Stimulated activated CD8-positive, alpha-beta memory T cell treated with anti-CD3 and anti-CD28 coated beads, Interleukin-2, amount 100 ng/mL, for 1 hour (primary cell): ENCODE measurements at places on chromosomes 1 and 21.

DNA sequence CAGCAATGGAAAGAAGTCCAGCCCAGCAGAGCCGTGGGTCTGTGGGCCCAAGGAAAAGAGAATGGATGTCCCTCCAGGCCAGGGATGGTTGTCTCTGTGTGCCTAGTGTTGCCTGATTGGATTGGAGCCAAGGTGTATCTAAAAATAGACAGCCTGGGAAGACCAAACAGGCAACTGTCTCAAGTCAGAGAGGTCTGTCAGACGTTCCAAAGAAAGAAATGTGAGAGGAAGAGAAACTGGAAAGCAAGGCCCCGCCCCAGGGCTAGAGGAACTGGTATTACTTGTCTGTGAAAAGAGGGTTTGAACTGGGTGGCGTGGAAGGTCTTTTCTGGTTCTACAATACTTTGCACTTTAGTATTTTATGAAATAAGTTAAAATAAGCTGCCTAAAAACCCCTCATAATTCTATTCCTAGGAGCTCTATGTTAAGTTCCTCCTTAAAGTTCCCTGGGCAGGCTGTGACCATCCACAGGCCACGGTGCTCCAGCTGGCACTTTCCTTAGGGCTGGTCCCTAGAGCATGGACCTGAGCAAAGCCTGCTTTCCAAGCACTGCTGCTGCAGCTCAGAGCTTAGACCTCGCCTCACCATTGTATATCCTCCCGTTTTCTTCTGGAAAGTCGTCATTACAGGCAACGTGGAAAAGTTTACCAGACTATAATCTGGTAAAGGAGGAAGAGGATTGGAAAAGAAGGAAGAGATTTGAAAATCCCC is 151.6 kb downstream of the DISC1 start:
- no peak for DNase-seq

GRCh38 chr21:39136711-39137110 is 46.5 kb downstream of the PSMG1 start:
- DNase-seq: no peak

DNA sequence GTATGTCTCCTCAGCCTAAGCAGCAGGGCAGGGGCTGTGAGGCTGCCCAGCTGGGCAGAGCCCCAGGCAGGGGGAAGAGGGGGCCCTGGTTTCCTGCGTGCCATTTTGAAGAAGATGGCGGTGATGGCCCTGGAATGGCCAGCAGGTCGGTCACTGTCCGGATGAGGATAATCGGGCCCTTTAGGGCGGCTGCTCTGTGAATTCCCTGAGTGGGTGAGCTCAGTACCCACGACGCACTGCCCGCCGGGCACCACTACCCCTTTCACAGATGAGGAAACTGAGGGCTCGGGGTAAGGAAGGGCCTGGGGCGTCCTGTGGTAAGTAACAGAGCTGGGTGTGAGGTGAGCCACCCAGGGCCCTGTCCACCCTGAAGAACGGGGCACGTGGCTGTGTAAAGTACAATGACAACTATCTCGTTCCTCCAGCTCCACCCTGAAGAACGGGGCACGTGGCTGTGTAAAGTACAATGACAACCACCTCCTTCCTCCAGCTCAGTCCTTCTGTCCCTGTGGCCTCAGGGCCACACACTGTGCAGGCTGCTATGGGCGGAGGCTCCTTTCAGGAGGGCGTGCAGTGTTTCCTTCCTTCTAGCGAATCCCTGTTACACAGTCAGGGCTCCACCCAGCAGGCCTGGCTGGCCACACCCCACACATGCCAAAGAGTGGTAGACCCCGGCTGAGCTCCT is 23.2 kb downstream of the ITGB2 start:
- DNase-seq: no peak

DNA sequence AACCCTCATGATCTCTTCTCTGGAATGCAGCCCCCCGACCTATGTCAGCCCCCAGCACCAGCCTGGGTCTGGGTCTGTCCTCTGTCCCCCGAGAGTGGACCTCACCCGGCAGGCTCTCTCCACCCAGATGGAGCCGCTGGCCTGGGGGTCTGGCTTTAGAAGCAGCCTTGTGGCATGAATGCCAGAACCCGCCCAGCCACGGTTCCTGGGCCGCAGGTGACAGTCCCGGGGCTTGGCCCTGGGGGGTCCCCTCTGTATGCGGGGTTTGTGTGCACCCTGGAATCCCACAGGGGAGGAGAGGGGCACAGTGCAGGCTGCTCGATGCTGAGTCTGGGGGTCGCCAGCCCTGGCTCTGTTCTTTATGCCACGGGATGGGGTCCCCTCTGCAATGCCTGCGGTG is 96.0 kb upstream of the ACTRT2 start:
- DNase-seq: no peak

DNA sequence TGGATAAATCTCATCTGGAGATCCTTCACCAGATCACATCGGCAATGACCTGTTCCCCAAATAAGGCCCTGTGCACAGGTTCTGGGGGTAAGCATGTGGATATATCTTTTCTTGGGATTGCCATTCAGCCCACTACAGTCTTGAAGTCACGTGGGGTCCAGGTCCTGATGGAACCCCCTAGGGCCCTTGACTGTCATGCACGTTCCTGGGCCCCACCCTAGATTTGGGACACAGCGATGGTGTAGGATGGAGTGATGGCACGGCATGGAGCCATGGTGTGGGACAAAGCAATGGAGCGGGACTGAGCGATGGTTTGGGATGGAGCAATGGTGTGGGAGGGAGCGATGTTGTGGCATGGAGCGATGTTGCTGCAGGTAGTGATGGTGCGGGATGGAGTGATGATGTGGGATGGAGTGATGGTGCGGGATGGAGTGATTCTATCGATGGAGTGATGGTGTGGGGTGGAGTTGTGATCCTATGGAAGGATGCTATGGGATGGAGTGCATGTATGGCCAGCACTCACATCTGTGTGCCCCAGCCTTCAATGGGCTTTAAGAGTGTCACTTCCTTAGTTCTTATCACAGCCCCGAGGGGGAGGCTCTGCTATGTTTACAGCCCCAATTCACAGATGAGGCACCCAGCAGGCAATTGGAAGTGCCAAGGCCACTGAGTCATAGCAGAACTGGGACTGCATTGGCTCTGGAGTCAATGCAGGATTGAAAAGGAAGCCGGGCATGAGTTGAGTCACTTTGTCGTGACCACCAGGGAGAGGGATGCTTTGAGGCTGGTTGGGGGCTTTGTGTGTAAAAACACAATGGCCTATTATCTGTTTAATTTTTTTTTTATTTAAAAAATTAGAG is 97.0 kb upstream of the C1orf174 start:
- no peak for DNase-seq

GRCh38 chr1:186943891-186944686 is 115.3 kb downstream of the PLA2G4A start:
- no peak for DNase-seq

- no peak for DNase-seq
Observed at GRCh38 chr1:114033216-114033706, 54.0 kb downstream of the OLFML3 start.

- DNase-seq: no peak
Observed at GRCh38 chr1:58528518-58528917, 18.0 kb downstream of the OMA1 start.

DNA sequence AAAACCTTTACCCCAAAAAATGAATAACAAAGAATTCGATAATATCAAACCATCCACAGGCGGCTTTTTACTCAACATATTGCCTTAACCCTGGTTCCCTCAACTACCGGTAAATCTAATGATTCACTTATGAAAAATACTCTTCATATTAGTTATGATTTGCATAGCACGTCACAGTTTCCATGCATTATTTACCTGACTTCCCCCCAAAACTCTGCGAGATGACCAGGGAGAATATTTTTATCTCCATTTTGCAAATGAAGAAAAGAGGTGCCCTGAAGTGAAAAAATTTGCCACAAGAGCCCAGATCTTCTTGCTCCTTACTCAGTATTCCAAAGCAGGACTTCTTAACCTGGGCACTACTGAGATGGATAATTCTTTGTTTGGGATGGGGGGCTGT is 2.9 kb downstream of the JAK1 start:
- no peak for DNase-seq

DNA sequence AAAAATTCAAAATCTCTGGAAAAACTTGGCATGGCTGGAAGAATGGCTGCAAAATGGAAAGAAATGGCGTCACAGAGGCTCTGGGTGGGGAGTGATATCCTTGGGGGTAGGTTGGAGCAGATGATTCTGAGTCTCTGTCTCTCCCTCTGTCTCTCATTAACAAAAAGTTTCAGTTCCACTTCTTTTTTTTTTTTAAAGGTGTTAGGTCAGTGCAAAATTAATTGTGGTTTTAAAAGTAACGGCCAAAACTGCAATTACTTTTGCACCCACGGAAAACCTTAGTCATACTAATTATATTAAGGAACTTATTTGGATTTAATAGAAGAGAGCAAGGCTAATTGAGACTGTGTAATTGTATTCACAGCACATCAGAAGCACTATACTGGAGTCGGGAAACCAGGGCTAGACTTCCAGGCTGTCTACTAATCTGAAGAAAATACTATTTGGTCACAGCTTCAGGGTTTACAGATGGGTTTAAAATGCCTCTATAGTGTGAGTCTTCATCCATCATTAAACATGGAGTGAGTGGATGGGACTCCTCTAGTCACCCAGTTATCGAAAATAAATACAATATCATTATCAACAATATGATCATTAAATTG is 289.1 kb upstream of the PLD5 start:
- no peak for DNase-seq

- DNase-seq: no peak
Observed at GRCh38 chr21:38639571-38640354, 141.5 kb upstream of the ERG start.

GRCh38 chr1:24858277-24858676 is 71.8 kb downstream of the RUNX3 start:
- DNase-seq: no peak

- no peak for DNase-seq
Observed at GRCh38 chr1:117646007-117646811, 40.4 kb downstream of the TENT5C start.

GRCh38 chr1:23528250-23528978 is 2.6 kb downstream of the E2F2 start:
- peak; percentile 65 for DNase-seq

GRCh38 chr1:13628218-13628617 is 44.6 kb downstream of the PDPN start:
- no peak for DNase-seq

GRCh38 chr21:18743531-18743930 is 339.9 kb upstream of the TMPRSS15 start:
- no peak for DNase-seq

GRCh38 chr1:24317956-24318614 is 1.1 kb upstream of the GRHL3 start:
- DNase-seq: no peak

GRCh38 chr1:213982672-213983492 is 4.9 kb upstream of the PROX1 start:
- DNase-seq: no peak

DNA sequence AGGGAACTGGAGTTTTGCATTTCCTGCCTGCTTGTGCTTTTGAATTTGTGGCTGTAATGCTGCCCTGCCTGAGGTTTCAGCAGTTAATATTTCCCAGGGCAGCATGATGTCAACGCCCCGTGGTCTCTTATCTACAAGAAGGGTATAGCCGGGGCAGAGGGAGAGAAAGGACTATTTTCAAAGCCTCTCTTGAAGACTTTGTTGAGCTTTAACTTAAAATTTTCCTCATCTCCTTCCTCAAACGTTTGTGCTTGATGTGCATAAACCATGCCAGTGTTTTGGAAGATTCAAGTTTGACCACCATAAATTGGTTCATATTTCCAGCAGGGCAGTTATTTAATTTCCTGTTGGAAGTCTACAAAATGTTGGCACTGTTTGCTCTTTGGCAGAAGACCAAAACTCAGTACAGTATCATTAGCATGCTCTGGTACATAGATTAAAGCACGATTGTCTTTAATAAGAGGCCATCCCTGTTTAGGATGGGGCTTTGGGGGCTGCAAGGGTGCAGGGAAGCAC is 43.4 kb downstream of the ROR1 start:
- DNase-seq: no peak

DNA sequence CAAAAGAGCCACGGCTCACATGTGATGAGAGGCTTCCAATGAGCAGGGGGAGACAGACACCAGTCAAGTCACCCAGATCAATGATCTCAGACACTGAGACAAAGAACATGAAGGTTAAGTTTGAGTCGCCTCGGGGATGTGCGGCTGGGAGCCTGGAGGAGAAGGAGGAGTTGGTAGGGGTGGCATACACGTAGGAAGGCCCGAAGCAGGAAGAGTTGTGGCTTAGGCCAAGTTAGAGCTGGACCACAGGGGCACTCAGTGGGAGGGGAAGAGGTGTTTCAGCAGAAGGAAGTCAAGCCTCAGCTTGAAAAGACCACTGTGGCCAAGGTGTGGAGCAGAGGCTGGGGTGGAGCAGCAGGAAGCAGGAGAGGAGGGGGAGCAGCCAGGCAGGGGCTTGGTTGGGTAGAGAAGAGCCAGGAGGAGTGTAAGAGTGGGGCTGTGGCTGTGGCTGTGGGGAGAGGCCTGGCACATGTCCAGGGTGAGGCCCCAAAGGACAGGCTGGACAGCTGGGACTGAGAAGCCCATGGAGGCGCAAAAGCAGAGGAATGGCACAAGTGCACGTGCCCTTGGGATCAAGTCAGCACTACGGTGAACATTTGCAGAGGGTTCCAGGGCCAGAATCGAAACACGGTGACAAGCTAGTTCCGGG is 27.6 kb downstream of the CTNNBIP1 start:
- no peak for DNase-seq

- no peak for DNase-seq
Observed at GRCh38 chr1:207440626-207441025, 13.5 kb upstream of the CR2 start.

GRCh38 chr1:18642278-18643095 is 11.8 kb downstream of the PAX7 start:
- DNase-seq: no peak

GRCh38 chr21:43027846-43028731 is 47.5 kb downstream of the CBS start:
- no peak for DNase-seq

GRCh38 chr1:28915031-28915895 is 894 bp downstream of the EPB41 start:
- peak; percentile 18 for DNase-seq

GRCh38 chr1:163093579-163093978 is 24.4 kb downstream of the RGS4 start:
- DNase-seq: no peak

GRCh38 chr1:84301004-84301784 is at the start of gene SAMD13:
Gene SAMD13 (plus strand): TSS chr1:84301708. CDS start chr1:84303235, 1,527 bp downstream.
- no peak for DNase-seq

GRCh38 chr1:64878931-64879611 is 87.3 kb downstream of the JAK1 start:
- no peak for DNase-seq

- no peak for DNase-seq
Observed at GRCh38 chr1:44672961-44673674, 1.2 kb downstream of the TMEM53 start.

GRCh38 chr1:54239035-54239383 is 39.0 kb downstream of the MRPL37 start:
- no peak for DNase-seq

DNA sequence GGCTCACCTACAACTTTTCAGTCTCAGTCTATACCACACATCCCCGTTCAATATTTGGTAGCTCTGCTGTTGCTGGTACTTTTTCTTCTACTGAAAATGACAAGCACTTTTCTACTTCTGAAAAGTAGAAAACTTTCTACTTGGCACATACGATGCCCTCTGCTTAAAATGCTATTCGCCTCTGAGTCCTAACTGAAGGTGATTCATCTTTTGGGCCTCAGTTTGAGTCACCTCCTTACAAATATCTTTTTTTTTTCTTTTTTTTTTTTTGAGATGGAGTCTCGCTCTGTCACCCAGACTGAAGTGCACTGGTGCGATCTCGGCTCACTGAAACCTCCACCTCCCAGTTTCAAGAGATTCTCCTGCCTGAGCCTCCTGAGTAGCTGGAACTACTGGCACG is 136.0 kb upstream of the CYYR1 start:
- DNase-seq: no peak
